ENCODE measurements at places on chromosomes 16 and 17.
A peak's percentile ranks its signal among the peaks of the same experiment; 100 is the strongest.

DNA sequence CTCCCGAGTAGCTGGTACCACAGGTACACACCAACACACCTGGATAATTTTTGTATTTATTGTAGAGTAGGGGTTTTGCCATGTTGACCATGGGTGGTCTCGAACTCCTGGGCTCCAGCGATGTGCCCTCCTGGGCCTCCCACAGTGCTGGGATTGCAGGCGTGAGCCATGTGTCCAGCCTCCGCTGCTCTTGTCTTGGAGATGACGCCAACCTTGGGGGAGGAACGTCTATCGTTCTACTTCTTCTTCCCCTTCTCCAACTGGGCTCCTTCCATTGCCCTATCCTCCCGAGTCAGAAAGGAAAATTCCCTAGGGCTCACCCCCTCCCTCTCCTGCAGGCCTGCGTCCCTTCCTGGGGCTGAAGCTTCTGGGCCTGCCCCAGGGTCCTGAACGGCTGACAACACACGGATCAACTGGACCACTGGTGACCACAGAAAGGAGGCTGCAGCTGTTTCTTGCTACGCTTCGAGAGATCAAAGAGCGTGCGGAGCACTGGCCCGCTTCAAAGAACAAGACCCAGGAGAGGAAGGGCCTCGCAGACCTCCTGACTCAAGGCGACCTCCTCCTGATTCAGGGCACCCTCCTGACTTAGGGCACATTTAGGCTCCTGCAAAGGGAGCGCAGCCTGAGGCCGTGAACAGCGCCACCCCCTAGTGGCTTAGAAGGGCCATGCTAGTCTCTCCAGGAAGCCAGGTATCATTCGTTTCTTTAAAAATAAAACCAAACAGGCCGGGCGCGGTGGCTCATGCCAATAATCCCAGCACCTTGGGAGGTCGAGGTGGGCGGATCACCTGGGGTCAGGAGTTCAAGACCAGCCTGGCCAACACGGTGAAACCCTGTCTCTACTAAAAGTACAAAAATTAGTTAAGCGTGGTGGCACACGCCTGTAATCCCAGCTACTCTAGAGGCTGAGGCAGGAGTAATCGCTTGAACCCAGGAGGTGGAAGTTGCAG is 48.5 kb upstream of the HELZ start:
- peak; percentile 87 for DNase-seq

DNA sequence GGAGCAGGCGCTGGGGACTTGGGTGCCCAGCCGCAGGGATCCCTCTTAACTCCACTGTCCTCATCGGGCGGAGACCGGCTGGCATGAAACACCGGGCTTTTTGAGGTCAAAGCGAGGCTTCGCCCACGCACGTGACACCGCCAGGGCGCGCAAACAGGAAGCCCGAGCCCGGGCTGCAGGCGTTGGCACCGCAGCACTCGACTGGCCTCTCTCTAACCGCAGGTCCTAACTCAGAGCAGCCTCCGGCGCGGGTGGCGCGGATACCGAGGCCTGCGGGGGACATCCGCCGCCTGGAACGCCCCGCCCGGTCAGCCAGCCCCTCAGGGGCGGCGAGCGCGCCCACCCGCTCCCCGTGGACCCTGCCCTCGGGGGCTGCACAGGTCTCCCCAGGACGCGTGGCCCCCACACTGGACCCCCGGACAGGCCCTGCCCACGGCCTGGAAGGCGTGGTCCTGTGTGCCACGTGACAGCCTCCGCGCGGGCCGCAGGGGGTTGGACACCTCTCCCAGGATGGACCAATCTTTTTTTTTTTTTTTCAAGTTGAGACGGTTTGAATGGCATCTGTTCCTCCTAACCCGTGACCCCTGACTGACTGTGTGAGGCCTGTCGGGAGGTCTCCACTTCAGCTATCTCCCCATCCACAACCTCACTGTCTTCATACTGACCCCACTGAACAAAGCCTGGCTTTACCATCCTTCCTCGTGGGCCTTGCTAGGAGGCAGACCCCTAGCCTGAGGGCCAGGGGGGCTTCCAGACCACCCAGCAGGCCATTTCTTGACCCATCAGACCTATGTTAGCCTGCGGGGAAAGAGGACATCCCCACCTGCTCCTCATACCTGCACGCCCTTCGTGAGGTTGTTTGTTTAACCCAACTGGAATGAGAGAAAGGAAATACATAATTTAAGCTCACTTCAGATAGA is 8.4 kb upstream of the SLC47A2 start:
- no peak for DNase-seq

- no peak for DNase-seq
Measured at GRCh38 chr16:21650521-21650920, 1.9 kb downstream of the IGSF6 start.

GRCh38 chr17:46972346-46972745 is 6.7 kb downstream of the RPRML start:
- no peak for DNase-seq

DNA sequence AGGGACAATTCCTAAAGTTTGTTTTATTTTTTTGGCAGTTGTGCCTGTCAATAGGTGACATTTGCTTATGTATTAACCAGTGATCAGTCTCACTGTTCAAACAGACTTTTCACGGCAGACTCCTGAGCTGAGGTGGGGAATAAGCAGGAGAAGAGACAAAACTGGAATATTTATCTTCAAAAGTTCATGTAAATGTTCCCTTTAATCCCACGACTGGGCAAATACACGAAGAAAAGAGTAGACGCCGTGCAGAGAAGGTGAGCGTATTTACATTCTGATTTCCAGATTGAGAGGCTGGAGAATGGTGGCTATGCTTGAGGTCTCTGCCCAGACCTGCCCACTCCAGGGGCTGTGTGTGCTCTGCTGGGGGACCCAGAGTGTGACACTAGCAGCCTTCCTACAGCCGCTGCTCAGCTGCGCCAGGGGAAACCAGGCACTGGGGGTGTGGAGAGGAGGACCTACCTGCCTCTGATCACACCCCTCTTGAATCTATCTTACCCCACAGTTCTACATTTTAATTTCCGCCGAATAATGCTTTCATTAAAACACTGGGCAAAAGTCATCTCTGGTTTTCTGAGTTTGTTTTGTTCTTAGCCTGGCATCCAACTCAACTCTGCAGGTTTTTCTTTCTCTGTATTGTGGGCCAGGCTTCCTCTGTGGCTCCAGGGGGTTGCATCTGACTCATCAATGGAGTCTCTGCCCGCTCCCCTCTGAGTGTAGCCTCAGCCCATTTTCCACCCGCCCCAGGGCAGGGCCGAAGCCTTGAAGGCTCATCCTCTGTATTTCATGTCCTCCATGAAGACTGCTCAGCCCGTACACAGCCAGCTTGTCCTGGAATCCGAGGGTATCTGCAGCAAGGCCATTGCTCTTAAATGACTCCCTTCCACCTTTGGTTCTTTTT is 237.1 kb downstream of the NTN1 start:
- no peak for DNase-seq

GRCh38 chr17:64638552-64639203 is 23.4 kb downstream of the SMURF2 start:
- no peak for DNase-seq

- no peak for DNase-seq
Measured at GRCh38 chr16:66741169-66741900, 10.1 kb downstream of the DYNC1LI2 start.

DNA sequence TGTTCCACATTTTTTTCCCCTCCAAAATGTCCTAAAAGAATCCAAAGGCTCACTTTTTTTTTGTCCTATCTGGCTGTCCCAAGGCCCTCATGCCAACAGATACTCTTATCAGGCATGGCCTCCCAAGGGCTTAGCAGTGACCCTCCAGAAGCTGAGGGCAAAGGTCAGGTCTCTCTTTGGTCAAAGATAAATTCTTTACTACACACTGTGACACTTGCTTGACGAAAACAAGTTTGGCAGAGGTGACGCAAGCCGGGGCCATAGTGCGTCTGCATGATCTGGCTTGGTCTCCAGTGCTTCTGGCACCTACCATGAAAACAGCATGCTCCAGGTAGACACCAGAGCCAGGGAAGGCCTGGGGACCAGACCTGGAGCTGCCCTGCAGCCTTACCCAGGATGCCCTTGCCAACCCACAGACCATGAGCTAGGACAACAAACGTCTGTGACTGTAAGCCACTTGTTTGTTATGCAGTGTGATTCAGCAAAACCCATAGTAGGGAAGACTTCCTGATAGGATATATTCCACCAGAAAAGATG is 48.5 kb upstream of the IRF8 start:
- DNase-seq = no peak

GRCh38 chr16:11405331-11406176 is 60.3 kb downstream of the RMI2 start:
- peak; percentile 73 for DNase-seq

GRCh38 chr16:83248735-83249463 is 558.9 kb upstream of the HSBP1 start:
- no peak for DNase-seq

DNA sequence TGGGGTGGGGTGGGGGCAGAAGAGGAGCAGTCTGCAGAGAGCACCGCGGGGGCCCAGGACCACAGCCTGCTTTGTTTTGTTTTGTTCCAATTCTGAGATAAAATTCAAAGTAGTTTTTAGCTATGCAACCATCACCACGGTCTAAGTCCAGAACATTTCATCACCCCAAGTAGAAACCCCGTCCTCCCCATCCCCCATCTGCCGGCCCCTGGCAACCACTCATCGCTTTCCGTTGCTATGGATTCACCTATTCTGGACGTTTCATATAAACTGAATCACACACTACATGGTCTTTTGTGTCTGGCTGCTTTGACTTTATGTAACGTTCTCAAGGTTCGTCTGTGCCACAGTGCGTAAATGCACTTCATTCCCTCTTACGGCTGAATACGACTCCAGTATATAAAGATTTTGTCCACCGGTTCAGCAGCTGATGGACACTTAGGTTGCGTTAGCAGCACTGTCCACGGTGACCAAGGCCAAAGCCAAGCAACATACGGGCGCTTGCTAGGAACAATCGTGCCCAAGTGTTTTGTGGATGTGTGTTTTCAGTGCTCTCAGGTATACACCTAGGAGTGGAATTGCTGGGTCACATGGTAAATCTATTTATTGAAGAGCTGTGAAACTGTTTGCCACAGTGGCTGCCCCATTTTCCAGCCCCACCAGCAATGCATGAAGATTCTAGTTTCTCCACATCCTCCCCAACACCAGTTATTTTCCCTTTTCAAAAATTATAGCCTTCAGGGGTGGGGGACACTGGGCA is 27.7 kb upstream of the RASD1 start:
- no peak for DNase-seq

DNA sequence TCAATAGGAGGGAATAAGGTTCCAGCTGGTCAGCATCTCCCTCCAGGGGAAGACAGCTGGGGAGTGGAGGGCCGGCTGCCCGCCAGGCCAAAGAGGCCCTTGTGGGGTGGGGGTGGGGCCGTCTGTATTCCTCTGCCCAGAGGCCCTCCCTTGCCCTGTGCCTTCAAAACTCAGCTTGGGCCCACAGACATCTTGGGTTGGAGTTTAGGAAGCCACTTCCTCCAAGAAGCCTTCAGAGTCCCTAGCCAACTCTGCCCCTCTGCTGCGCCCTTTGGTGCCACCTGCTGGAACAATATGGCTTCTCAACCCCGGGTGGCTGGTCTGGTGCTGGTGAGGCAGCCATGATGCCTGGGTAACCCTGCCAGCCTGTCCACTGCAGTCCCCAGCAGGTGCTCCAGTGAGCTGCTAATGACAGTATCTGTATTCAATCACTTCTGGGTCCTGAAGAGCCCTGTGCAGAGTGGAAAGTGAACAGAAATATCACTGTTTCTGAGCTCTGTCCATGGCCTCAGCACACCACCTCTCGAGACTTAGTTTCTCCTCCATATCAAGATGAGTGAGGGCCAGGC is 16.7 kb downstream of the HSD11B2 start:
- peak; percentile 78 for DNase-seq

DNA sequence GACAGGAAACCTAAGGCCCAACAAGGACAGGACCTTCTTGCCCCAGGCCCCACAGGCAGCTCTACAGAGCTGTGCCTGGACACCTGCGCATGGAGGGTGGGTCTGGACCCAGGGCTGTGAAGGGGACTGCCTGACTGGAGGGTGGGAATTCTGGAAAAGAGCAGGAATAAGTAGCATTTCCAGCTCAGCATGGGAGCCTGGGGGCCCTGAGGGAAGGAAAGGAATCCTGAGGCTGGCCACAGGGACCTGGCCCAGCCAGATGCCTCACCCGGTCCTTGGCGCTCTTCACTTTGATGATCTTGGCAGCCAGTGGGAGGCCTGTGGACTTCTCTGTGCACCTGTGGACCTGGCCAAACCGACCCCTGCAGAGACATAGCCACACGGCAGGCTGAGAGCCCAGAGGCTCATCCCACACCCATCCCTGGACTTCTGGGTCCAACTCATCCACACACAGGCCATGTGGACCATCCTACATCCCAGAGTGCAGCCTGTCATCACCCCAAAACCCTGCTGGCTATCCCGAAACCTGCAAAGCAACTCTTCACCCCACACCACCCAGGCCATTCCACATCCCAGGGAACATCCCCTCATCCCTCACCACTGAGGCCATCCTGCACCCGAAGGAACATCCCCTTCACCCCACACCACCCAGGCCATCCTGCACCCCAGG is 18.7 kb downstream of the MYLK3 start:
- DNase-seq = no peak

GRCh38 chr16:74104022-74104421 is 192.6 kb upstream of the PSMD7 start:
- no peak for DNase-seq

DNA sequence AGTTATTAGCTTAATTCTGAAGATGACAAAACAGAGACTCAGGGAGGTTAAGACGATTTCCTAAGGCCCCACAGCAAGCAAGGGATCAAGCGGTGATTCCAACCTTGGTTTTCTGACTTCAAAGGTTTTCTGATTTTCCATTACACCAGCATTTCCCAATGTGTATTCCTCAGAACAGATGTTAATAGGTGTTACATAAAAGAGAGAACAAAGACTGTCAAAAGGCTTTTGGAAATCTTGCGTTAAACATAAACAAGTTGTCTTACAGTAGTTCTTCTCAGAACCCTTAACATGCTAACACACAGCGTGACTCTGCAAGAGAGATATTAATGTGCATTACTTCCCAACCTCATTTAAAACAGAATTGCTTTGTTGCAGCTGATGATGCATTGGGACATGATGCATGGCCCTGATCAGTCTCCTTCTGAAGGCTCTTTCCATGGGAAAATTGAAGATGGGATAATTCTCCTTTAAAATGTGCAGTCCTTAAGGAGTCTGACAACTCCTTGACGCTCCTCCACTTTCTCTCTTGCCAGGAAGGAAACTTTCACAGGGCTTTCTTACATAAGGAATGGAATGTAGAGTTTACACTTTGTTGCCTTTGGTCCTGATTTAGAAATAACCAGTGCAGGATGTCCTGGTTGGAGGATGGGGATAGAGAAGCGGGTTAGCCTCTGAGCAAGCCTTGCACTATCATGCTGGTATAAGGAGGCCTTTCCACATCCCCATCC is 21.5 kb upstream of the MMD start:
- no peak for DNase-seq

All from GM20000 (cell line).